ENCODE measurements at places on chromosomes 7 and 10.

GRCh38 chr10:18094332-18094731 lies 45.9 kb upstream of the CACNB2 start:
- no peak for DNase-seq

- DNase-seq = no peak
Measured at GRCh38 chr7:45622058-45622457, 47.9 kb downstream of the ADCY1 start.

GRCh38 chr10:102195296-102195870 lies 30.7 kb upstream of the ELOVL3 start:
- no peak for DNase-seq

- no peak for DNase-seq
Measured at GRCh38 chr7:136956671-136957070, 88.2 kb downstream of the CHRM2 start.

DNA sequence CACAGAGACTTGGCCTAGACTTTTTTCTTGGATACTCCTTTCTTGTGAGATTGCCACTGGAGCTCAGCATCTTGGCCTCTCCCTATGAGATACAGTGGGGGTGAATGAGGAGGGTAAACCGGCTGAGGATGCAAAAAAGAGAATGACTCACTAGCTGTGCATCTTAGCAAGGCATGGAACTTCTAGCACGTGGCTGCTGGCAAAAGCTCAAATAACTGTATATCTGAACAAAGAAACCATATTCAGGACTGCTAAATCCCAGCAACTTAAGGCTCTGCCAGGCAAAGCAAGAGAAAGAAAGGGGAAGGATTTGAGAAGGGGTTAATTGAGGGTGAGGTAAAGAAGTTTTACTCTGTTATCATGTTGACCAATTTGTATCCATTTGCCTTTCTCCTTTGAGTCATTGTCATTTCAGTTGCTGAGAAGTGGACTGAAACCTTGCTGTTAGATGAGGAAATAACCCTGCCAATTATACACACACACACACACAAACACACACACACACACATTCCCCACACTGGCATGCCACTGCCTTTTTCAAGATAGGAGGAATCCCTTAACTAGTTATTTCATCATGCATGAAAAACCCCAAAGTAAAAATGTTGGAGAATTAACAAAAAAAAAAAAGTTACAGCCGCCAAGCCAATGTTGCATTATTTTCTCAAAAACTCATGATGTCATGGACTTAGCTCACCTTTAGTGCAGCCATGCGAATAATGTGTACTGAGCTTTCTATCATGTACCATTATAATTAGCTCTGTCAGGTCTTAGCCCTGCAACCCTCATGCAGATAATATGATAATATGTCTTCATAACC lies 997.3 kb downstream of the LRMDA start:
- DNase-seq = no peak

GRCh38 chr10:34504534-34504933 lies 310.6 kb downstream of the PARD3 start:
- DNase-seq = no peak

DNA sequence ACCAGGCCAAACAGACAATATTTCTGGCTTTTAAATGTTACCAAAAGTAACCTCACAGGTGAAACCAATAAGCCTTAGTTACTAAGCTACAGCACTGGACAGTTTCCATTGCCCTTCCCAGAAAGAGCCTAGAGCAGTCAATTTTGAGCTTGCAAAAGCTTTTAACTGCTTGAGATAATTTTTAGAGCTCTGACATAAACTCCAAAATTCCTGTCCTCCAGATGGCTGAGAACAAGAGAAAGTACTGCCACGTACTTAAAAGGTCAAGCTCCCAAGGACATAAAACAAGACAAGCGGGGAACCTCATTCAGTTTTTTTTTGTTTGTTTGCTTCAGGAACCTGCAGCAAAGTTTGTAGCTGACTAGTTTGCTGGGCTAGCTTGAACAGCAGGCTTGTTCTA lies 54.1 kb downstream of the BBS9 start:
- DNase-seq = no peak

- no peak for DNase-seq
Measured at GRCh38 chr7:37062560-37062859, 338.2 kb upstream of the AOAH start.

DNA sequence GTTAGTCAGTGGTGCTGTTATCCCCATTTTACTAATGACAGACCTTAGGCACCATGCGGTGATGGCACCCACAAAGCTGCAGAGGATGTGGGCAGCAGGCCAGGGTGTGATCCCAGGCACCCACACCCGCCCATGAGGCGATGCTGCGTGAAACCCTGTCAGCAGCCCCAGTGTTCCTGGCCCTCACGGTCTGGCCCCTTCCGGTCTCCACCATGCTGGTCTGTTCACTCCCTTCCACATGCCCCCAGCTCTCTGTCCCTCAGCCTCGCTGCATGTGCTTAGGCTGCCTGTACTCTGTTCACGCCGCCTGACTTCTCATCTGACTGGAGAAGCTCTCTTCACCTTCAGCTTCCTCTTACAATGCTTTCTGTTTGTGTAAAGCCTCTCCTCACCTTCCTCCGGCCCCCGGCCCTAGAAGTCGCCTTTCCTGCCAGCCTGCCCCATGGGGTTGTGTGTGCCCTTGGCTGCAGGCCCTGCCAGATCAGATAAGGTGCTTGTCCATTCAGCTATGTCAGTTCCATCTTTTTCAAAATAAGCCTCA lies 17.6 kb upstream of the ORAI2 start:
- DNase-seq = peak; percentile 29

GRCh38 chr10:12635127-12635541 lies 285.8 kb downstream of the CAMK1D start:
- DNase-seq = no peak

GRCh38 chr10:3294919-3295581 lies 122.5 kb upstream of the PITRM1 start:
- no peak for DNase-seq

GRCh38 chr7:44367475-44368043 lies 42.2 kb upstream of the CAMK2B start:
- no peak for DNase-seq

DNA sequence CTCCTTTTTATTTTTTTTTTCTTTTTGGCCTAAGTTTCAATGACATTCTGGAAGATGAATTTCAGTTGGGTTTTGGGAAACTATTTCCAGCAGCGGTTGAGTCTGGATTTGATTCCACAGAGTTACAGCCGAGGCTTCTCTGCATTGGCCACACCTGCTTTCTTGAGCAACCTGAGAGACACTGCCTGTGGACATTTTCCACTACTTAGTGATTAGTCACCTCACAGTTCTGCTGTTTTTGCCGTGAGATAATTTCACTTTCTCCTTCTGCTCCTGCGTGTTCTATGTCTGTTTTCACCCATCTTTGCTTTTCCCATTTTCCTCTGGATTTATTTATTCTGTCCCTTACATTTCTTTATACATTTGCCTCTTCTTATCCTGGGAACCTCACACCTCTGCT lies 243.0 kb downstream of the BICC1 start:
- DNase-seq = no peak
